ENCODE measurements at places on chromosomes 12 and 14. TPM values are rescaled to one million over a fixed set of nuclear protein-coding genes. Genes with fewer than 3 reads are reported as not detected.

Gene SVOP
- not detected for total RNA-seq

Gene LHX5
- total RNA-seq = not detected

DNA sequence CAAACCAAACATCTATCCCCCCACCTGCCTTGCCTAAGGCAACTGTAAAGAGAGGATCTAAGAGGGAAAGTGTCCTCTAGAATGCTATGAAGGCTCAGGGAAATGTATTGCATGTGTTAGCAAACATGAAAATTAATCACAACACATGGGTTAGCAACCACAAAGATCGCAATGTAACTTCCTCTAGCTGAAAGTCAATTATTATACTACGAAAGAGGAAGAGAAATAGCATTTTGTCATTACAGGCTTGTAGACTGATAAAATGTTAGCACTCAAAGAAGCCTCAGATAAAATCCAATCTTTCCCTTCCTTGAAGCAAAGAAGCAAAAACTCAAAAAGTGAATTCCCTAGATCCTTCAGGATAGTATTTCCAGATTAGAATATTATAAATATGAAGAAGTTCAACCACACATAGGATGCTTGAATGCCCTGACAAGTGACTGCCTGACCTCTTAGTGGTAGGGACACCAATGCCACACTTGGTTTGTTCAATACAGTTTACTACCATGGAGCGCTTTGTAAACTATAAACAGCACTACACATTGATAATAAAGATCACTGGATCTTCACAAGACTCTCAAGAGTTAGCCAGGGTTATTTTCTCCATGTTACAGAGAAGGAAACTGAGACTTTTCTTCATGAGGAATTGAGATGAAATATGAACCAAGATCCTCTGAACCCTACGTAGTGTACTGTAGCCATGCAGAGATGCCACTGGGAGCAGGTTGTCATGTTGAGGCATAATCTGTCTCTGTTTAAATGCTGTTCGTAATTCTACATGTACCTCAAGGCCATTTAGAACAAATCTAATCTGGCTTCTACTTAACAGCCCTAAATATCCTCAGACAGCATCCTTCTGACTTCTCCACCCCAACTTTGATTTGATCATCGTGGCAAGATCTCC lies 100.7 kb downstream of the ITPR2 start:
- no peaks in the 10 kb centered on the region for H3K27me3 ChIP-seq
- peaks cover 50% of the 10 kb centered on the region for H3K4me1 ChIP-seq
- no peak overlapping the region for H3K4me3 ChIP-seq
- no peak overlapping the region for H3K27ac ChIP-seq
- H3K36me3 ChIP-seq = peaks cover 13% of the 10 kb centered on the region

Gene COCH
- 1.9 TPM for total RNA-seq

DNA sequence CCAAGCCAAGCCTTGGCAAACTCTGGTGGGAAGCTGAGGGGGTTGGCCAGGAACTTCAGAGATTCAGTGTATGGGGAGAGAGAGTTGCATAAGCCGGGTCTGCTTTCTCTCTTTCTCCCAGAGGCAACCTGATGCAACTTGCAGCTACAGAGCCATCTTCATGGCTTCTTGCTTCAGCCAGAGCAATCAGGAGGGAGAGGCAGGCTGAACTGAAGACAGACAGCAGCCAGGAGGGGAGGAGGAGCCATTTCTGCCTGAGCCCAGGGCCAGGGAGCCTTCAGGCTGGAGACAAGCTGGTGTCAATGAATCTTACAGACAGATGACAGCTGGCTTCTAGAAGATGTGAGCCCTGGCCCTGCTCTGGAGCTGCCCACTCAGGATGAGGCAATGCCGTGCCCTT lies 18.7 kb downstream of the NPC2 start:
- no peak for DNase-seq
- H3K36me3 ChIP-seq = no peaks in the 10 kb centered on the region
- H3K27me3 ChIP-seq = no peaks in the 10 kb centered on the region
- peaks cover 2% of the 10 kb centered on the region for H3K4me1 ChIP-seq

GRCh38 chr12:115988212-115988611 lies 289.3 kb downstream of the MED13L start:
- H3K27me3 ChIP-seq = no peaks in the 10 kb centered on the region
- DNase-seq = no peak
- no peak overlapping the region for H3K4me3 ChIP-seq
- H3K27ac ChIP-seq = no peak overlapping the region

Gene PRR4
- 1.6 TPM for total RNA-seq

DNA sequence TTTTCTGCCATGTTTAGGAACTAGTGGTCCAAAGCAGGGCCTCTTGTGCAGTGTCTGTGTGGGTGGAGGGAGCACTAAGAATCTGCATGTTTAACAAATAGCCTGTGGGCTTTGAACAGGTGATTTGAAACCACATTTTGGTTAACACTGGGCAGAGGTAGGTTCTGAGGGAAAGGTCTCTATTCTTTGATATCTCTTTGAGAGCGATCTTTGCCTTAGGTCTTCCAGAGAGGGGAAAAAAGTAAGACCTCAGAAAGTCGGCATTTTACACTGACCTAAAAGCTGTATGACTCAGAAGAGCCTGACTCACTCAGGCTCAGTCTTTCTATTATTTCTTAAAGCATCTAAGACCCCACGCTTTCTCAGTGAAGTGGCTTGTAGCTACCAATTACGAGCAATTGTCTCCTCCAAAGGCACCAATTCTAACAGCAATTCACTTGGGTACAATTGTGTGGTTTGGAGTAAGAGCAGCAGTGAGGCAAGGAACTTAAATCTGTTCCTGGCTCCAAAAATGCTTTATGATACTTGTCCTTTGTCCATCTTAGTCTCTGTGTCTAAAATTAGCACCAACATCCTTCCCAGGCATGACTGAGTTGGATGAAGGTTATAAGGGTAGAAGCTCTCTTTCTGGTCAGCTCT lies 8.8 kb downstream of the EIF2B2 start:
- no peak overlapping the region for H3K4me3 ChIP-seq
- no peak for DNase-seq
- peaks cover 88% of the 10 kb centered on the region for H3K36me3 ChIP-seq
- H3K27me3 ChIP-seq = no peaks in the 10 kb centered on the region
- H3K27ac ChIP-seq = peak overlapping the region; percentile 67

GRCh38 chr12:115404761-115405470 lies 720.9 kb upstream of the TBX3 start:
- H3K4me1 ChIP-seq = no peaks in the 10 kb centered on the region
- no peak overlapping the region for H3K27ac ChIP-seq
- H3K4me3 ChIP-seq = no peak overlapping the region
- no peaks in the 10 kb centered on the region for H3K36me3 ChIP-seq
- no peaks in the 10 kb centered on the region for H3K27me3 ChIP-seq

DNA sequence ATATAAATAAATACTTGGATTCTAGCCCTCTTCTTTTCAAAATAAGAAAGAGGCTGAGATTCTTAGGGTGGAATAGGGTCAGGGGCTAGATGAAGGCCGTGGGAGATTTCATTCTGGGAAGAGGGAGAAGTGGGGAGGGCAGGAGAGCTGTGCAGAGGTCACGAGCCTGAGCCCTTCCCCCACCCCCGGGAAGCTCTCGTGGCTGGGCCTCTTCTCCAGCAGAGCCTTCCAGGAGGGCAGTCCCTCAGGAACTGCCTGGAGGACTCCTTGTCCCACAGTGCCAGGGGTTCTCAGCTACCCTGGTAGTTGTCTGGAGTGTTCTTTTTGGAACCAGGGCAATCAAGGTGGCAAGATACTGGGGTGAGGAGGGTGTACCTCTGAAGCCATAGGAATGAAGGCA lies 94.0 kb downstream of the ESR2 start:
- H3K27ac ChIP-seq = no peak overlapping the region
- H3K4me1 ChIP-seq = peaks cover 15% of the 10 kb centered on the region
- no peak overlapping the region for H3K4me3 ChIP-seq
- no peaks in the 10 kb centered on the region for H3K27me3 ChIP-seq
- DNase-seq = no peak

DNA sequence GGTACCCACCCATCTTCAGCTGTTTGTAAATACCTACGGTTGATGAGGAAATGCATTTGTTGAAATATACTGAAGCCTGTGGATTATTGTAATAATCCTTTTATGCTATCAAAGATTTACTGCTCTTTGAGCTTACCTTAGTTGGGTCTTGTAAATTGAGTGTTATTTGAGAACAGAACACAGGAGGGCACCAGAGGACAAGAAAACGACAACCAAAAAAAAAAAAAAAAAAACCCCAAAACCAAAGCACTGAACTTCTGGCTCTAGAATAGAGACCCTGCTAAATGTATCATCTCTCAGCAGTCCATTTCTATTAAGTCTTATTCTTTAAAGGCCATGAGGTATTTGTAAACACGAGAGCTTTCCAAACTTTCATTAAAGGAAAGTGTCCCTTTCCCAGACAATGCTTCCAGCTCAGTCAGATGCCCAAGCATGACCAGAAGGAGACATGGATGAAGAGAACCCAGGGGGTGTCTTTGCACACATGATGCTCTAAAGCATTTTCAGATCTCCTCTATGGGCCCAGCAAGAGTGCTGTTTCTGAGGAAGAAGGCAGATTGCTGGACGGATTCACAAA lies 763.9 kb downstream of the NRXN3 start:
- H3K27ac ChIP-seq = no peak overlapping the region
- H3K27me3 ChIP-seq = no peaks in the 10 kb centered on the region
- no peaks in the 10 kb centered on the region for H3K36me3 ChIP-seq
- H3K4me1 ChIP-seq = no peaks in the 10 kb centered on the region

Gene CDKN3
- 53.4 TPM for total RNA-seq

DNA sequence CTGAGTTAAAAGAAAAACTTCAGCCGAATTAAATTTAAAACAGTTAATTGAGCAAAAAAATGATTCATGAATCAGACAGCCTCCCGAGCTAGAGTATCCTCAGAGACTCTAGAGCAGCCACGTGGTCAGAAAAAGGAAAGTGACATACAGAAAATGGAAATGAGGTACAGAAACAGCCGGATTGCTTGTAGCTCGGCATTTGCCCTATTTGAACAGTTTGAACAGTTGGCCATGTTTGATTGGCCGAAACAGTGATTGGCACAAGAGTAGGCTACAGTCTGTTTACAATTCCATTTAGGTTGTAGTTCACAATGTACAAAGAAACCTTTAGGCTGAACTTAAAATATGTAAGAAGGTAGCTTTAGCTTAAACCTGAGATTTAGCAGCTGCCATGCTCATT lies 12.9 kb upstream of the OXA1L start:
- peaks cover 38% of the 10 kb centered on the region for H3K27me3 ChIP-seq
- H3K4me1 ChIP-seq = peaks cover 16% of the 10 kb centered on the region
- H3K4me3 ChIP-seq = no peak overlapping the region
- H3K36me3 ChIP-seq = no peaks in the 10 kb centered on the region
- H3K27ac ChIP-seq = no peak overlapping the region

Gene RHOF
- 119 TPM for total RNA-seq

- no peak overlapping the region for H3K4me3 ChIP-seq
- peaks cover 45% of the 10 kb centered on the region for H3K36me3 ChIP-seq
- H3K27me3 ChIP-seq = no peaks in the 10 kb centered on the region
- DNase-seq = no peak
Measured at GRCh38 chr12:120771097-120771496, 45.5 kb downstream of the ACADS start.

GRCh38 chr12:22755629-22756028 lies 130.7 kb downstream of the ETNK1 start:
- no peaks in the 10 kb centered on the region for H3K27me3 ChIP-seq
- H3K4me1 ChIP-seq = no peaks in the 10 kb centered on the region
- H3K27ac ChIP-seq = no peak overlapping the region

DNA sequence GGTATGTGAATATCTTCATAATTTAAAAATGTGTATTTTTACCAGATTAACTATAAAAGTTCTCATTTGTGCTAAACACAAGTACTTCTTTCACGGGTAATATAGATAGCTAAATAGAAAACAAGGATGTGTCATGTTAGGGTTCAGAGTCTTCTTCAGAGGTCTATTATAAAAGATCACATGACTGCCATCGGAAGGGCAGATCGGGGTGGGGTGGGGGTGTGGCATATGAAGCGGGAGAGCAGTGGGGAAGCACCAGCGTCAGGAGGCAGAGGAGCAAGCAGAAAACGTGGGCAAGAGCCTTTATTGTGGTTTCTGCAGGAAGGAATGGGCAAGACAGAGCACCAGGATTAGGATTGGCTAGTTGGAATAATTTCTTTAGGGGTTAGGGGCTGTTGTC lies 63.7 kb upstream of the DNM1L start:
- no peak overlapping the region for H3K4me3 ChIP-seq
- no peaks in the 10 kb centered on the region for H3K36me3 ChIP-seq
- peaks cover 19% of the 10 kb centered on the region for H3K27me3 ChIP-seq
- H3K27ac ChIP-seq = no peak overlapping the region
- H3K4me1 ChIP-seq = peaks cover 2% of the 10 kb centered on the region

Gene WNT1
- 0.60 TPM for total RNA-seq

DNA sequence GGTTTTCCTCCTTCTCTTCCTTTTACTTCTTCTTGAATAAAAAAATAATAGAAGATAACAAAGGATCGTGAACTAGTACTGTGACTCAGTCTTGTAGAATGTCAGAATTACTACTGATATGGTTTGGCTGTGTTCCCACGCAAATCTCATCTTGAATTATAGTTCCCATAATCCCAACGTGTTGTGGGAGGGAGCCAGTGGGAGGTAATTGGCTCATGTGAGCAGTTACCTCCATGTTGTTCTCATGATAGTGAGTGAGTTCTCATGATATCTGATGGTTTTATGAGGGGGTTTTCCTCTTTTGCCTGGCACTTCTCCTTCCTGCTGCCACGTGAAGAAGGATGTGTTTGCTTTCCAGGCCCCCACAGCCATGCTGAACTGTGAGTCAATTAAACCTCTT lies 549.6 kb downstream of the DIO2 start:
- H3K27ac ChIP-seq = no peak overlapping the region
- no peaks in the 10 kb centered on the region for H3K4me1 ChIP-seq
- no peaks in the 10 kb centered on the region for H3K27me3 ChIP-seq
- no peak overlapping the region for H3K4me3 ChIP-seq
- no peaks in the 10 kb centered on the region for H3K36me3 ChIP-seq

GRCh38 chr14:32426586-32427388 lies 97.7 kb downstream of the AKAP6 start:
- no peaks in the 10 kb centered on the region for H3K36me3 ChIP-seq
- H3K27me3 ChIP-seq = peaks cover 4% of the 10 kb centered on the region
- no peaks in the 10 kb centered on the region for H3K4me1 ChIP-seq

DNA sequence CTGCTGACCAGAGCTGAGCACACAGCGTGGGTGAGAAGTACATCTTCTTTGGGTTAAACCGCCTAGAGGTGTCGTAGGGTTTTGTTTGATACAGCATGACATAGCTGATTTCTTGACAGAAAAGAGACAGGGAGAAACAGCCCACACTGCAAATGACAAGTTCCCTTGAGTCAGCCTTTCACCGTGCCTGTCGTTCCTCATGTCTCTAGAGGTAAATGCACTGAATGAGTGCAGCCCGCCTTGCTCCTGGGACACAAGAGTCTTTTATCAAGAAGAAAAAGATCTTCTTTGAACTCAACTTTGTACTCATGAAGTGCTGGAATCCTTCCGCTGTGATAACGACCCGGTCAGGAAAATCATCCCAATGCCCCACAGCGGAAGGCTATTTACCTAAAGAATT lies 77.6 kb downstream of the TMEM132D start:
- H3K4me3 ChIP-seq = no peak overlapping the region
- H3K4me1 ChIP-seq = no peaks in the 10 kb centered on the region
- no peak for DNase-seq
- no peaks in the 10 kb centered on the region for H3K36me3 ChIP-seq
- no peaks in the 10 kb centered on the region for H3K27me3 ChIP-seq
- no peak overlapping the region for H3K27ac ChIP-seq

GRCh38 chr12:5003025-5003666 lies 40.5 kb upstream of the KCNA5 start:
- DNase-seq = peak; percentile 44
- H3K36me3 ChIP-seq = no peaks in the 10 kb centered on the region
- H3K27me3 ChIP-seq = peaks cover 8% of the 10 kb centered on the region
- no peak overlapping the region for H3K27ac ChIP-seq
- no peak overlapping the region for H3K4me3 ChIP-seq
- H3K4me1 ChIP-seq = no peaks in the 10 kb centered on the region

GRCh38 chr14:65290830-65291229 lies 121.7 kb upstream of the FUT8 start:
- peak overlapping the region; percentile 54 for H3K27ac ChIP-seq
- DNase-seq = no peak
- H3K36me3 ChIP-seq = peaks cover 11% of the 10 kb centered on the region
- peak overlapping the region; percentile 17 for H3K4me3 ChIP-seq
